ENCODE measurements at places on chromosomes 2 and 18.
A peak's percentile ranks its signal among the peaks of the same experiment; 100 is the strongest.

DNA sequence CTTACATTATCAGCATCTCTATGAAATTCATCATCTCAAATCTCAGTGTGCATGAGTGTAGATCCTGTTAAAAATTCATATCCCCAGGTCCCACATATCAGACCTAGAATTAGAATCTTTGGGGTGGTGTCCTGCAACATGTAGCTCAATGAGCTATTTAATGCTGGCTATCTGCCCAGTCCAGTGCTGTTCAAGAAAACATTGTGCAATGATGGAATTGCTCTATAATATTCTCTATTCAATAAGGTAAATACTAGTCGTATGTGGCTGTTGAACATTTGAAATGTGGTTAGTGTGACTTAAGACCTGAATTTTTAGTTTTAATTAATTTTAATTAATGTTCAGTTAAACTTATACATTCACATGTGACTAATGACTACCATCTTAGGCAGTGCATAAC is 127.4 kb downstream of the NOL4 start:
- no peak for DNase-seq

- no peak for DNase-seq
These were observed 85.1 kb upstream of the FZD5 start for GRCh38 chr2:207854484-207855440.

DNA sequence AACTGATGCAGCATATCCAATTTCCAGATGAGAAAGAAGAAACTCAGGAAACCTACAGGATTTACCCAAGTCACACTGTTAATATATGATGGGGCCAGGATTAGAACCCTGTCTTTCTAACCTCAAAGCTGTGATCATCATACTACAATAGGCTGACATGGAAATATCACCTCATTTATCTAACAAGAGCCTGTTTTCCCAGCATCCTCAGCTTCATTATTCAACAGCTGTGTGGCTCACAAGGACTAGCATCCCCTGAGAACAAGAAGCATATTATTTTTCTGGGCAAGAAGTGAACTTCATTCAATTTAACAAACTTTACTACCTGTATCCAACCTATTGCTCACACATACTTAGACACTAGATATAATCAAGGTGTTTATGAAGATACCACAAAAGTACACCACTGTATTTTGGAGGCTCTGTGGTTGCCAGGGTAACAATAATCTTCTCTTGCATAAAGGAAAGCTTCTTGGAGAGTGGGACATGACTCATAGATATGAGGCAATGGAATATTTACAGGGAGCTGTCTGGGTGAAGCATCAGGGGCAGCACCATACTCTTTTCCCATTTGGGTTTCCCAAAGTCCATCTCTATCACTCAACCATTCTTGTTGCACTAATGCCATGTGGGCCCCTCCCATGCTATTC is 218.2 kb downstream of the RAD51AP2 start:
- DNase-seq: no peak

- no peak for DNase-seq
These were observed 573 bp downstream of the WDR7 start for GRCh38 chr18:56651771-56652092.

DNA sequence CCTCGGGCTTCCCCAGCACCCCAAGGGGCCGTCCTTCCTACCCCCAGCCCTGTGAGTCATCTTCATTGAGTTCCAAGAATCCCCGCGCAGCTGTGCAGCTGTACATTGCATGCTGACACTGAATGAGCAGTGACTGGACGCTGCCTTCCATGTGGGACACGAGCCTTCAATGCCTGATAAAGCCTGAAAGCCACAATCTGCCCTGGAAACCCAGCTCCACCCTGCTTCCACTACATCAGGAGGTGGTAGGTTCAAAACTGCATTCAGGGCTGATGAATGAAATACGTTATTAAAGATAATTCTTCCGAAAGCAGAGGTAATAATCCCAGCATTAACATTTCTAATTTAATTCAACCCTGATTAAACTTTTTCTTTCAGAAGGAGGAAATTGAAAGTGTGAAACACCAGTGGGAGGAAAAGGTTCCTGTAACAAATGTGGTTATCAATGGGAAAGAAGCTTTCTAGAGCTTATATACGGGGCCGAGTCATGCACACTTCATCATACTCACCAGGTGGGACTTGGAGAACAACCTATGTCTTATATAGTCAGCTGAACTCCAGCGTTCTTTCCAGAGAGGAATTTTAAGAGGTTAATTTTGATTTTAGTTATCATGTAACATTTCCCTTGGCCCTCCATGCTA is 360.1 kb downstream of the LPIN1 start:
- DNase-seq: no peak

DNA sequence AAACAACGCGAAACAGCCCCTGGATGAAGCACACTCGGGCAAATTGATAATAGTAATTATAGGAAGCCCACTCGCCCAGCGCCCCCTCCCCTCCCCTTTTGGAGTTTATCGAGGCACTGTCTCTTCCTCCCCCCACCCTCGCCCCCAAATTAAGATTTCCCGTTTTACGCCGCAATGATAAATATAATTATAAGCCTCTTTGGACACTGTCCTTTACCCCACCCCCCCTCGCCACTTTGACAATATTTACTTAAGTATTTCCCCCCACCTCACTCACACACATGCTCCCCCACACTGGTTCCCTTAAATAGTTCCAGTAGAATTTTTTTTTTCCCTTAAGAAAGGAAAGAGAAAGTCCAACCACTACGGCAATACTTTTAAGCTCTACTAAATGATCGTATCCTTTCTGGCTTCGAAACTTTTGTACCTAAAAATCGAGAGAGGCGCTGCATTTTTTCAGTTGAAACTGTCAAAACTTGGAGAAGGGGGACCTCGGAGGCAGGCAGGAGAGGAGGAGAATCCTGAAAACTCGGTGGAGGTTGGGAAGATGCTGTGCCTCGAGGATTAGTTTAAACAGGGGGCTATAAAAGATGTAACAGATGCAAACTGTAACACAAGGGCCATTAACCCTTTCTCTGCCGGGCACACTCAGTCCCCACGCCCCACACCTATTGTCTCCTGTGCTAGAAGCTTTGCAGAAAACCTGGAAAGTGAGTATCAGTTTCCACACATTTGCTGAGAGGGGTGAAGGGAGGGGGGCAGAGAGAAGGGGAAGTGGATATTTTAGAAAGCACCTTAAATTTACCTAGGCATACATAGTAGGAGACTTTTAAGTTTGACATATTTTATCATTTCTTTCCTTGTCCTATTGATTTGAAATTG is 1.8 kb downstream of the ZEB2 start:
- DNase-seq: no peak

DNA sequence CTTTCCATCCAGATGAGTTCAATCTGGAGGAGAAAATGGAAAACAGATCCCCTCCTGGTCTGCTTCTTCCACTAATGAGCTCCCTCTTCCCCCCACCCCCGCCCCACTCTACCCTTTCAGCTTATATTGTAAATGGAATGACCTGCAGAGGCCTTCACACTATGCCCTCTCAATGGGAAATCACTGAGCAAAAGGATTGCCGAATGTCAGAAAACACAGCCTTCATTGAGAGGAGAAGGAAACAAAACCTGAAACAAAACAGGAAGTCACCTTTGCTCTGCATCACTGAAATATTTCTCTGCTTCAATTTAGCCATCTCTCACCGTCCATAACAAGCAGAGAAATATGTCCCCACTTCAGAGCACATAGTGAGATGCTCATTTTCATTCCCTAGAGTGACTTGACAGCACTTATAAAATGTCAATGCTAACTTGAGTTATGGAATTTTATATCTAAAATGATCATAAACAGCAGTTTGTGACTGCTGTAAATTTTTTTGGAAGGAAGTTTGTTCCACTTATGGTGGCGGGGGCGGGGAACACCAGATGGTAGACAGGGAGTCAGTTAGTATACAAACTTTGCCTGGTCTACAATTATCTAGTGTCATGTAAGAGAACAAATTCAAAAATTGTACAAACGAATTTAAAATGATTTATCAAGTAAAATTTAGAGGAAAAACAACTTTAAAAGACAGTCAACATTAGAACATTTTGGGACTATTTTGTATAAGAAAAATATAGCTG is 1.8 kb upstream of the FRZB start:
- DNase-seq: no peak

- DNase-seq: peak; percentile 62
These were observed 177.3 kb downstream of the HAUS1 start for GRCh38 chr18:46281185-46282176.

- DNase-seq: no peak
These were observed 49.2 kb downstream of the DNER start for GRCh38 chr2:229665158-229665557.

GRCh38 chr2:143762176-143762928 is 633.1 kb downstream of the ARHGAP15 start:
- no peak for DNase-seq
